ENCODE measurements at places on chromosomes 2 and 18.

DNA sequence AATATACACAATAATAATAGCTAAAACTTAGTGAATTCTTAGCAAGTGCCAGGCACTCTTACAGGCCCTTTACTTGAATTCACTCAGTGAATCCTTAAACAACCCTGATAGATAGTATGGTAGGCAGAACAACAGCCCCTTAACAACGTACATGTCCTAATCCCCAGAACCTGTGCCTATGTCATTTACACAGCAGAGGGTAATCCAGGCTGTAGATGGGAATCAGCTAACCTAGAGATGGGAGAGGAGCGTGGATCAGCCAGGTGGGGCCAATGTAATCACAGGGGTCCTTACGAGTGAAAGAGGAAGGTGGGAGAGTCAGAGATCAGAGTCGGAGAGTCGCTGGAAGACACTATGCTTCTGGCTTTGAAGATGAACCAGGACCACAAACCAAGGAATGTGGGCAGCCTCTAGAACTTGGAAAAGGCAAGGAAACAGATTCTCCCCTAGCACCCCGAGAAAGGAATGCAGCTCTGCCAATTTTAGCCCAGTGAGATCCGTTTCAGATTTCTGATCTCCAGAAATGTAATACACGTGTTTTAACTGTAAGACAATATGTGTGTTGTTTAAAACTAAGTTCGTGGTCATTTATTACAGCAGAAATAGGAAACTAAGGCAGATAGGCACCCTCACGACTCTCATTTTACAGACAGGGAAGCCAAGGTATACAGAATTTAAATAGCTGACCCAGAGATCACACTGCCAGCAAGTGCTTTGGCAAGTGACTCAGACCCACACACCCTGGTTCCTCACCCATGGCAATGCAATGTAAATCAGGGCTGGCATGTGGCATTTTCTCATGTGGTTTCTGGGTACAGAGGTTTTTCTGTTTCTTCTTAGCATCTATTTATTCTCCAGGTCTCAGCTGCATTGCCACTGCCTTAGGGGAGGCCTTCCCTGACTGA, 68.9 kb downstream of the DOCK10 start:
- no peak for DNase-seq

- peak; percentile 11 for DNase-seq
Measured at GRCh38 chr18:80253871-80254492, 6.7 kb upstream of the PARD6G start.

DNA sequence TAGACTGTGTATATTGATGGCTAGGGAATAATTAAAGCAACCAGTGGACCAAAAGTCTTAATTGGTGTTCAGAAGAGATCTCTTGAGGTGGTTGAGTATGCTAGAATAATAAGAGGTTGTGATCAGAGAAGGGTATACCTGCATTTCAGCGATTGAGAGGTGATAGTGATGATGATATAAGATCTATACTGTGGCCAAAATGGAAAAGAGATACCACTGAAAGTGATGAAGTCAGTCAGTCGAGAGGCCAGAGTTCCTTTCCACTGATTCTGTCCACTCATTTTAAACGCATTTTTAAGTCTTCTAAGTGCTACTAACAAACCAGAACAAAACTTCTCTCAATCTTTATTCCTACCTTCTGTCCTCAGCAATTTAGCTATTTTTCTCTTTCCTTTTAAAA, 32.9 kb downstream of the ACTR3 start:
- no peak for DNase-seq

- DNase-seq = no peak
Measured at GRCh38 chr18:28099237-28099636, 77.7 kb downstream of the CDH2 start.

DNA sequence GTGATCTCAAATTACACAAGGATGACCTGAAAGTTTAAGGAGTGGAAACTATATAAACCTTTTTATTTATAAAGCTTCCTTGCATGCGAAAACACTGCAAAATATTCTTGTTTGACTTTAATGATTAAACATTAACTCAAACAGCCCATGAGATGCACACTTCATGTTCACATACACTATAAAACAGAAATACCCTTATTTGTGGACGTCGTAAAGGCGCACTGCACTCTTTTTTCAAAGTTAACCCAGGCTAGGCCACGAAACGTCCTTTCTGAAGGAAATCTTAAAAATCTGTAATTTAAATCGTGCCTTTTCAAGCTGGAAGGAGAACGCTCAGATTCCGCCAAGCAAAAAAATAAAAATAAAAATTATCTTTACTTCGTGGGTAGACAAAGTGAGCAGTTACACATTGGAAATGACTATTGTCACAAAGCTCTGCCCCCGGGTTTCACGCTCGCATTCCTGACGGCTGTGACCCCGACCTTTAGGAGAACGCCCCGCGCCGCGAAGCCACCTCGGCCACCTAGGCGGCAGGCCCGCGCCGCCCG, 728 bp downstream of the FAM168B start:
- DNase-seq = peak; percentile 34

DNA sequence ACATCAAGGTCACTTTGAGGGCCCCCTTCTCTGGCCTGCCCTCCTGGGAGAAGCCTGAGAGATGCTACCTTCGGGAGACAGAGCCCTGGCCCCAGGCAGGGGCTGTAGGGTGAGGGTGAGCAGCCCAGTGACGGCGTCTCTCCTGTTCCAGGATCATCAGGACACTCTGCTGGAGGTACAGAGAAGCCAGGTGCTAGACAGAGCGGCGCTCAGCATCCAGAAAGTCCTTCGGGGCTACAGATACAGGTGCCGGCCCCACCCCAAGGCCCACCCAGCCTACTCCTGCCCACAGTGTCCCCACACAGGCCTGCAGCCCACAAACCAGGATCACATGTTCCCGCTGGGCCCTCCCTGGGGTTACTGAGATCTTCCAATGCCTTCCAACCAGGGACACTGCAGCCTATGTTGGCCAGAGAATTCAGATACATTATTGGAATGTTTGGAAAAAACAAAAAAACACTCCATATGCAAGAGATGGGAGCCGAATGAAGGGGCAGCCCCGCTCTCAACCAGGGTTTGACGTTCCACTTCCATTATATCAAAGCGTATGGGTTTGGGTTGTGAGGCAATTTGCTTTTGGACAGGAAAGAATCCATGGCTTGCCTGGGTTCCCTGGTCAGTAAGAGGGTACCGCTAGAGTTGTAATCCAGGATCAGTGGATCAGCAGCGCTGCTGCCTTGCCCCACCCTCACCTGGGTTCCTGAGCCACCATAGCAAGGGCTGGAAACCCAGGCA, 49.5 kb upstream of the GPR17 start:
- no peak for DNase-seq

- no peak for DNase-seq
Measured at GRCh38 chr2:27802547-27802946, 31.0 kb downstream of the MRPL33 start.

GRCh38 chr2:177972782-177973181, 99.8 kb downstream of the PDE11A start:
- no peak for DNase-seq

DNA sequence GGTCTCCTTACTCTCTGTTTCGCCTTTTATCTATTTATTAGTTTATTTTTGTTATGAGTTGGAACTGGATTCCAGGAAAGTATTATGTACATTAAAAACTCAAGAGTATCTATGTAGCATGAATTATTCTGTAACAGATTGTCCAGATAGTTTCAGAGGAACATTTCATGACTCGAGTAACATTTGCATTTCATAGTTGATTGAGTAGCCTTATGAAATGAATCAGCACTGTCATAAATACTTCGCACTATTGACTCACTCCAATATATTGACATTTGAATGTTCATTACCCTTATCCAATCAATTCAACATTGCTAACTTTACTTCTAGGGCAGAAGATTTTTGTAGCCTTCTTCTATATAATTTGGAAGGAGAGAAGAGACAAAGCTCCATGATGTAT, 11.3 kb upstream of the VRK2 start:
- DNase-seq = no peak

DNA sequence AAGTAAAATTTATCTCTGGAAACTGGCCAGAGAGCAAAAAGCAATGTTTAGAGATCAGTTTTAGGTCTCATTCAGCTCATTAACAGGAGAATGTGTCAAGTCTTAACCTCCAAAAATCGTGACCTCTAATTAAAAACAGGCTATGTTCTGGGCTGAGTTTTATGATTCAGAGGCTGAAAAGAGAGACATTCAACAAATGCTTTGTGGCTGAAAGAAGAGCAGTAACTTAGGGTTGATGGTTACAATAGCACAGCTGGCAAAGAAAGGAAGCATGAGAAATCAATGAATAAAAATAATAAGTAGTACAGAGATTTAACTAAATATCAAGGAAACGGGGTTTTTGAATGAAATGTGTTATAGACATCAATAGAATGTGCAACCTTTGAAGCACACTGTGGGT, 13.1 kb downstream of the TGIF1 start:
- no peak for DNase-seq

DNA sequence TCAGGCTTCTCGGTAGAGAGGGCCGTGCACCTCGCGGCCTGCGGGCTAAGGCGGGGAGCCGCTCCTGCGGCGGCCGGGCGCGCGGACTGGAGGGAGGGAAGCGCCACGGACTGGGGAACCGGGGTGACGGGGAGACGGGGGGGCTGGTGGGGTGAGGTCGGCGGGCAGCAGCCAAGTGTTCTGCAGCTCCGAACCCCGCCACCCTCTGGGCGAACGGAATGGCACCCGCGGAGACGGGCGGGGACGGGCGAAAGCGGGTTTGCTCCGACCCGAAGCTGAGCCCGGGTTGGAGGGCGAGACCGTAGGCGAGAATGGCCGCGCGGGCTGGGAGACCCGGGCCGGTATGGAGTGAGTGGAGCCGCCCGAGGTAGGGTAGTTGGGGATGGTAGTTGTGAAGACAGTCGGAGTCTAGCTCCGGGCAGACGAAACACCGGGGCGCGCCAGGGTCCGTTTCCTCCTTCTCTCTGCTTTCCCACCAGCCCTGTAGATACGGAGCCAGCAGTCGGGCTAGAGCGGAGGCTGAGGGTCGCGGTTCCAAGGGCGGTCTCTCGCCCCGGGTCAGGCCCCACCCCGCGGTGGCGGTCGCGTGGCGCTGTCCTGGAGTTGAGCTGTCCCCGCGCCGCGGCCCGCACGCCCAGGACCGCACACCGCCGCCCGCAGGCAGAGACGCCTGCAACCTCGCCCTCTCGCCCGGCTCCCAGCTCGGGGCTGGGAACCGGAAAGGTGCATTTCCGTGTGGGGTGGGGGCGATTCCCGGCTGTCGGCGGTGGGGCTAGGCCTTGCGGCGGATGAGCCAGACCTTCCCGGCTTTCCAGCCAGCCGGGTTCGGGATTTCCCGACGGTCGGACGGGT, 160.3 kb upstream of the SIX2 start:
- DNase-seq = peak; percentile 21

DNA sequence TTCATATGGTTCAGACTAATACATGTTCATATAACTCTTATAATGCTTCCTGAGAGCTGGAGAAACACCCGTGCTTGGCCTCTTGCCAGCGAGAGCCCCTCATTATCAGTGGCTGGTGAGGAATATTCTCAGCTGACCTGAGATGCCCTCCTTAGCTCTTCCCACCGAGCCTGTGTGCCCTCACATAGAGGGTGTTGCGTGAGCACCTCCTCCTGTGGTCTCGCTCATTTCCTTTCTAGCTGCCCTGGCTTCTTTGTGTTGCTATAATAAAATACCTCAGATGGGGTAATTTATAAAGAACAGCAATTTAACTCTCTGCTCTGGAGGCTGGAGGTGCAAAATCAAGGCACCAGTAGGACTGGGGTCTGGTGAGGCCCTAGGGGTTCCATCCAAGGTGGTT, 80.5 kb upstream of the ALKAL2 start:
- DNase-seq = no peak

DNA sequence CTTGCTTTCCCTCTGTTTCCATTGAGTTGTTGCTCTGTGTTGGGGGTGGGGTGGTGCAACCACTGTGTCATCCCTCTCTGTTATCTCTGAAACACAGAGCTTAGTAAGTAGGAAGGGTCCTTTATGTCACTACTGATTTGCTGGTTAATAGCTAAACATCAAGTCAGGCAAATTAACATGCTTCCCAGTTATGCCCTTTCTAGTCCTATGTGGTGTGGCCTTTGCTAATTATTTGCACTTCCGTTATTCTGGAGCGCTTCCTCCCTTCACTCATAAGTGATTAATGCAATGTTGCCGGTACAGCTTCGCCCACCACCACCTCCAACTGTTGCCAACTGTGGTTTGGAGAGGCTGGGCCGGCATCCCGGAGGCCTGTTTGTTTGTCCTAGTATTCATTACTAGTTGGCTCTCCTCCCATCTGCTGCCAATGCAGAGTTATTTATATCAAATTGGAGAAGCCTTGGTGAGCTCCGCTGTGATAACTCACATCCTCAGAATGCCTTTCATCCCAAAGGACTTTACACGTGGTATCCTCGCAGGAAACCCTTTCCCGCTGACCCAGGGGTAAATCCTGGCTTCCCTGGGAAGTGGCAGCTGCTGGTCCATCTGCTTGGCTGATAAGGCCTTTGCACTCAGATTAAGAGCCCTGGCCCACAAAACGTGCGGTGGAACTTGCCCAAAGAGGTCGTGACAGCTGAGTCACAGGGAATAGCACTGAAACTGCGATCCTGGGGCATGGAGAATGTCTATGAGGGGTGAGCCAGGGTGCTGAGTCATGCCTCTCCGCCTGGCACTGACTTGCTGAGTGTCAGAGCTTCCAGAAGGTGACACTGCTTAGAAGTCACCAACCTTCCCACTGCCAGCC, 72.0 kb upstream of the ZCCHC2 start:
- DNase-seq = peak; percentile 50

DNA sequence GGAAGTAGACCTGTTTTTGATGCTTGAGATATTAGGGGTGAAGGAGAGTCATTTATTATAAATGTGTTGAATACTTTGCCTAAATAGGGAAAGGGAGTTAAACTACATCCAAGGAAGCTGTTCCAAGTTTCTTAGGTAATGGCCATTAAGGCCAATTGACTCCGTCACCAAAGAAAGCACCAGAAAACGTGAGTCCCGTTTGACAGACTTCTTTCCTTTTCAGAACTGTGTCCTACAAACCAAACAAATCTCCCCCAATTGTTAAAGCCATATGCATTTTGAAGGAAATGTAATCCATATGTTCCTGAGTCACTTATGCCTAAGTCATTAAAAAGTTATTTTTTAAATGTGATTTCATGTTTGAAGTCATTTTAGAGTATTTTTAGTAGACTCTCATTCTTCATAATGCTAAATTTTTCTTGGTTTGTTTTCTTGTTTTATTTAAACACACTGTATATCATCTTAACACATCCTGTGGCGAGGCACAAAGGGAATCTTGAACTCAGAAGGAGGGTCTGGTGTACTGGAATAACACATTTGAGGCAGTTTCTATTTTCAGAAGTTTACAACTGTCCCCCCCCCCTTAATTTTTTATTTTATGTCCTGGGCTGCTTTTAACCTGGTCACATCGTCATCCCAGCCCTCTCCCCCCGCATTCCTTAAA, 133.7 kb downstream of the RHBDD1 start:
- no peak for DNase-seq

- no peak for DNase-seq
Measured at GRCh38 chr2:118557016-118557415, 290.4 kb downstream of the EN1 start.

Data from hepatocyte (in vitro differentiated cells).